HL-60 (cell line): ENCODE measurements at places on chromosomes 1 and 21.

DNA sequence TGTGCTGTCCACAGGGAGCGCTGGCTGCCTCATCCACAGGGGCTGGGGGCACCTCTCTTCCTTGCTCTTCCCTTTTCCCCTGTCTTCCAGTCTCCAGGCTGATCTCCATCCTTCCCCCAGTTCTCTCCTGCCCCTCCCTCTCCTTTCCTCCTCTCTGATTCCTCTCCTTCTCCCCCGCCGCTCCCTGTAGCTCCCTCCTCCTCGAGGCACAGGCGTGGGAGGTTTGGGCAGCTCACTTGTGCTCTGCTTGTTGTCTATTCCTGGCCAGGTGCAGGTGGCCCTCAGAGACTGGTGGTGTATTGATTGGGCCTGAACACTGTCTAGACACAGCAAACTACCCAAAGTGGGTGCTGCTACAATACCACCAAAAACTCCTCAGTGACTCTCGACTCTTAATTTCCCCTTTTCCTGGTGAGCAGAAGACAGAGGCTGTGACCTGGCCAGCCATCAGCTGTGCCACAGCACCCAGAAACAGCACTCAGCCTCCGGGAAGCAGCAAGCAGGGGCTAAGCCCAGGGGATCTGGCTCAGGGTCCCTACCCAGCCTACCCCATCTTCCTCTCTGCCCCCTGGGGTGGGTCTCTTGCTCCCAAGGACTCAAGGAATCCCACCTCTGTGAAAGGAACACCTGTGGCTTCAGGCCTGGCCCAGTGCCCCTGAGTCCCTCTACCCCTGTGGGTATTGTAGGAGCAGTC, 93.3 kb downstream of the DDX20 start:
- no peak for DNase-seq

DNA sequence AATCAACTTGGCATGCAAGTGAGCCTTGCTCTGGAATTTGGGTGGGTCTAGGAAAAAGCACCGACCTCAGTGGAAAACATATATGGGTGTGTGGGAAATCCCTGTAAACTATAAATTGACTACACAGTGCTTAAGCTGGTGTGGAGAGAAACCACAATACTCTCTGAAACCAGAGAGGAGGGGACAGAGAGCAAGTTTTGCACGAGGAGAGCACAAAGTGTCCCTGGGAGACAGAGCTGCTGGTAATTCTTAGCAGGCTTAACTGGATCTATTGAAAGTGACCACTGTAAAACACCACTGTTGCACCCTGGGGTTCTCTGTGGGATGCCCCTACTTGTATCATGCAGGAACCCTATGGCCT, 12.8 kb downstream of the KCNJ15 start:
- DNase-seq: no peak

DNA sequence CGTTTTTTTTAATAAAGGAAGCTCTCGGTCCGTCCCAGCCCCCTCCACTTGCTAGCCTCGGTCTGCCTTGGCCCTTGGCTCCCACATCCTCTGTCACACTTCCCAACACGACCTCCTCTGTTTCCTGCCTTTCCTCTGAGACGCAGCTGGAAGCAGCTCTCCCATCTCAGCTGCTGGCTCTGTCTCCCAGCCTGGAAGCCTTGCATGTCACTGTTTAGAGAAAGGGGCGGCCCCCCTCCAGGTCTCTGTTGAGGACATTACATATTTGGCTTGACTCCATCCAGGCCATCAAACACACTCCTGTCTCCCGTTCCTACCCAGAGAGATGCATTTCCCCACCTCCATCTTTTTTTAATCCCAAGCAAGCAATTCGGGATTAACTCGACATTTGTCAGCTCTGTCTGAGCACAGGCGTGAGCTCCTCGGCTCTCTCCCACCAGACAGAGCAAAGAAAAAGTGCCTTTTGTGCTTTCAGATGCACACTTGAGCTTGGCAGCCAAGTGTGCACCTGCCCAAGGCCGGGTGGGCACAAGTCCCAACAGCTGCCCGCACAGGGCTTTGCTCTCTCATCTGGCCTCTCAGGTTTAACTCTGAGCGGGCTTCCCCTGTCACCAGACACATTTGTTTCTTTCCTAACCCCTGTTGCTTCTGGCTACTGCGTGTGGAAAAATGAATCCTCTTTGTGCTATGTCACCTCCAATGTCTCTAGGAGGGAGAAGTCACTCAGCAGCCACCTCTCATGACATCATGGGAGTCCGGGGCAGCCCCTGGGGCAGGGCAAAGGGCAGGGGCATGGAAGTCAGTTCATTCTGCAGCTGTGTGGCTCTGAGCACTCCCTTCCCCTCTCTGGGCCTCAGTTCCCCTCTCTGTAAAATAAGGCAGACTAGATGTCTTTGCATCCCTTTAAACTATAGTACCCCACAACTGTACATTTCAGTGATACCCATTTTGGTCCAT, 108.3 kb downstream of the KCND3 start:
- no peak for DNase-seq

- DNase-seq: peak; percentile 39
Measured at GRCh38 chr1:202189001-202189790, 4.4 kb upstream of the LGR6 start.

- DNase-seq: no peak
Measured at GRCh38 chr1:161936786-161937185, 86.9 kb downstream of the OLFML2B start.

GRCh38 chr1:74830766-74831165, 97.8 kb downstream of the TYW3 start:
- DNase-seq: no peak

- DNase-seq: peak; percentile 97
Measured at GRCh38 chr1:15603050-15603965, 13.9 kb upstream of the DDI2 start.

DNA sequence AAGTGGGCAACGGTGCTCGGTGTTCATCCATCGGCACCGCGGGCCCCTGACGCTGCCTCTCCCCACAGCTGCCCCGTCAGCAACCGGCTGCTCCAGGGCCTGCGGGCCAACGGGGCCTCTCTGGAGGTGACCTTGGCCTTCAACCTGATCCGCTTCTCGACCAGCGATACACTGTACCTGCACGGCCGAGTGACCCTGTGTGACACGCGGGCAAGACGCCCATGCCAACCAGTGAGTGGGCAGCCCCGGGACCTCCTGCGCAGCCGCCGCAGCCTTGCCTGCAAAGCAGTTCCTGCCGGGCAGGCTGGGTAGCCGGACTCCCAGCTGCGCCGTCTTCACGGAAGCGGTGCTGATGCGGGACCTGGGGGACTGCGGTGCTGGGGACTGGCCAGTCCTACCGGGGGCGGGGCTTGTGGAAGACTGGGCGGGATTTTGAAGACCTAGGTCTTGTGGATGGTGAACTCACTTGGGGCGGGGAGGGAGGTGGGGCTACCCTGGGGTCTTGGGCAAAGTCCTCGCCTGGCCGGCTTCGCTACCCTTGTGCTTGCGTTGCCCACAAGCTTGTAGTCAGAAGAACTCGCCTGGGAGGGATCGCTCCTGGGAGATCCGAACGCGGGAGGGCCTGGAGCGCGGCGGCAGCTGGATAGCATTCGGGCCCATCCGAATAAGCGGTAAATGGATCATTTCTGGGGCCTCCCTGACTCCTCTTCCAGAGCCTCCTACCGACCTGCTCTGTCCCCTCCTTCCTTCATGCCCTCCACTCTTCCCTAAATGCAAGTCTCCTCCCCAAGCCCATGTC, 8.8 kb upstream of the CEP85 start:
- DNase-seq: no peak

DNA sequence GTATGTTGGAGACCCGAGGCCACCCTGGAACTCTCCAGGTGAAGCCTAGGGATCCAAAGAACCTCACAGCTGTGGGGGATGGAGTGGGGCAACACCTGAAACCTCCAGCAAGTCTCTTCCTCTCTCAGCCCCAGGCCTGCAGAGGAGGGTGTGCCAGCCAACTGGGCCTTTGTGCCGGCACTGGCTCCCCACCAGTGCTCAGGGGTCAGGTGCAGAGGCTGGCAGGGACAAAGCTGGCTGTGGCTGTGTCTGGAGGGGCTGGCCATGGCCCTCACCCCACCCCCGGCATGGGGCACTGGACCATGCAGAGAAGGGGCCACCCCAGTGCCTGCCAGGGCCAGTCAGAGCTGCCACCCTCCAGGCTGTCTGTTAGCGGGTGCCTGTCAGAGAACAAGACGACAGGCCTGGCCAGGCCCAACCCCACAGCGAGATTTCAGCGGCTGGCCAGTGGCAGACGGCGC, 3.9 kb downstream of the COL18A1 start:
- no peak for DNase-seq

GRCh38 chr1:221816899-221817298, 75.0 kb upstream of the DUSP10 start:
- DNase-seq: no peak

- no peak for DNase-seq
Measured at GRCh38 chr1:29986986-29987385, 736.4 kb downstream of the MATN1 start.

GRCh38 chr1:179785031-179785431, 41.9 kb downstream of the FAM163A start:
- DNase-seq: no peak

DNA sequence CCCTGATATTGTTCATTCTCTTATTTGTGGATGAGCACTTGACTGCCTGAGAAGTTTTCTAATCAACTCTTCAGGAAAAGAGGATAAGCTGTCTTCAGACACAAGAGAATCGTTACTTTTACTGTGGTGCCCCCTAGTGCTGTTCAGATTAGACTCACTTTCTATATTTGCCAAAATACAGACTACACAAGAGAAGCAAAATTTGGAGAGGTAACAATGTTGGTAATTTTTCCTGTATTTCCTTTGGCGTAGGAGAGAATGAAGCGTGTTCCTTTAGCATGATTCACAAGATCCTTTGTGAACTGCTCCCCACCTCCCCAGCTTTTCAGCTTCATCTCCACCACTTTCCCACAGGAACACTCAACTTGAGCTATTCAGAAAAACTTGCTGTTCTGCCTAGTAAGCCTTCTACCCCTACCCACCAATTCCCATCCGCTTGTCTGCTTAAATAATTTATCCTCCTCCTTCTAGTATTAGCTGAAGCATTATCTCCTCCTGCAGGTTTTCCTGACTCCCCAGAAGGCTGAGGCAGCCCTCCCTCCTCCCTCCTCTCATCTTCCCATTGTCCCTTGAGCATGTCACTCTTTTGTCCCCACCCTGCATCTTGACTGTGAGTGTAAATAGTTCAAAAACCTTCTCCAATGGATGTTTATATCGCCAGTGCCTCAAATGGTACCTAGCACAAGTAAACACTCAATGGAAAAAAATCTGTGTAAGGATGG, 4.5 kb downstream of the TNFSF4 start:
- DNase-seq: peak; percentile 37

DNA sequence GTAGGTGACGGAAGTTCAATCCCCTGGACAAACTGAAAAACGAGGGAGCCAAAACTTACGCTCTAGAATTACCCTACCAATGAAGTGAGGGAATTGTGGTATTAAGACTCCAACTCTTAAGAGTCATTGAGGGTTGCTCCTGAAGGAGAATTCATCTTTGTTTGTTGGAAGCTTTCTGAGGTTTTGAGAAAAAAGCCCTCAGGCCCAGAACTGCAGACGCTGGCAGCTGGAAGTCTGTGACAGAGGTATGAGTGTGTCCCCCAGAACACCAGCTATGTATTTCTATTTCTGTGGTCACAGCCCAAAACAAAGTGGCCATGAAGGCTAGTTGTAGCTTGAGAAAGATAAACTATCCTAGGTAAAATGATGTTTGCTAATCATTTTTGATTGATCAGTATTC, 438.8 kb upstream of the B3GALT2 start:
- no peak for DNase-seq

DNA sequence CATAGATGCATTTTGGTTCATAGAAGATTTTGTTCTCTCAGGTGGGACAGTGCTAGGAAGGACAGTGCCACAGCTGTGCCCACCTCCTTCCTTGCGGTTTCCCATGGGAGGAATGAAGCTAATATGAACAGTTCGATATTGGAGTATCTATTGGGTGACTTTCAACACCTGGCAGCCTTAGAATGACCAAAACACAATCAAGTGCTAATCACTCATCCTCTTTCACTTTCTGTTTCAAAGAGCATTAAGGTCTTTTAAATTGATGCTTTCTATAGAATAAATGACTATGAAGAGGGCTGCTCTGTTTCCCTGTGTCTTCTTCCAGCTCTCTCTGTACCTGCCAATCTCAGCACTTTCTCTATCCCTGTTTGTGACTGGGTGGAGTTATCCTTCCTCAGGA, 784.0 kb downstream of the MRPL39 start:
- DNase-seq: no peak

- no peak for DNase-seq
Measured at GRCh38 chr1:37726751-37727585, 34.7 kb downstream of the CDCA8 start.

DNA sequence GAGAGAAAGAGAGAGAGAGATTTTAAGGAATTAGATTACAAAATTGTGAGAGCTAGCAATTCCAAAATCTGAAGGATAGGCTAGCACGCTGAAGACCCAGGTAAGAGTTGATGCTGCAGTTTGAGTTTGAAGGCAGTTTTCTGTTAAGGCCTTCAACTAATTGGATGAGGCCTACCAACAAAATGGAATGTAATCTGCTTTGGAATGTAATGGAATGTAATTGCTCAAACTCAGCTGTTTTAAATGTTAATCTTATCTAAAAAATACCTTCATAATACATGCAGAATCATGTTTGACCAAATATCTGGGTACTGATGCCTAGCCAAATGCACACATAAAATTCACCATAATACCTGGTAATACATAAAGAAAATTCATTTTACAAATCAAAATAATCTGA, 976.1 kb downstream of the LTN1 start:
- DNase-seq: no peak

DNA sequence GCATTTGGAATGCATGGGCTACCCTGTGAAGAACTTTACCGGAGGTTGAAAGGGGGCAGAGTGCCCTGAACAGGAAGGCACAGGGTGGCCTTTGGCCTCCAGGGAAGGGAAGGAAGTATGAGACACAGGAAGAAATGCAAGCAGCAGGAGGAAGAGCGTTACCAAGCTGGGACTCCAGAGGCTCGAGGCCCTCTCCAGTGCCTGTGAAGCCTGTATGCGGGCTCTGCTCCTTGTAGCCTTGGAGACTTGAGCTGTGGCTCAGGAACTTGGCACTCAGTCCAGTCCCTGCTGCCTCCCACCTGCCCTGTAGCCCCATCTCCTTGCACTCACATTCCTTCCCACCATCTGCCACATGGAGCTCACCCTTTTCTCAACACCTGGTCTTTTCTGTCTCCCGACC, 33.5 kb upstream of the RNF19B start:
- peak; percentile 66 for DNase-seq

DNA sequence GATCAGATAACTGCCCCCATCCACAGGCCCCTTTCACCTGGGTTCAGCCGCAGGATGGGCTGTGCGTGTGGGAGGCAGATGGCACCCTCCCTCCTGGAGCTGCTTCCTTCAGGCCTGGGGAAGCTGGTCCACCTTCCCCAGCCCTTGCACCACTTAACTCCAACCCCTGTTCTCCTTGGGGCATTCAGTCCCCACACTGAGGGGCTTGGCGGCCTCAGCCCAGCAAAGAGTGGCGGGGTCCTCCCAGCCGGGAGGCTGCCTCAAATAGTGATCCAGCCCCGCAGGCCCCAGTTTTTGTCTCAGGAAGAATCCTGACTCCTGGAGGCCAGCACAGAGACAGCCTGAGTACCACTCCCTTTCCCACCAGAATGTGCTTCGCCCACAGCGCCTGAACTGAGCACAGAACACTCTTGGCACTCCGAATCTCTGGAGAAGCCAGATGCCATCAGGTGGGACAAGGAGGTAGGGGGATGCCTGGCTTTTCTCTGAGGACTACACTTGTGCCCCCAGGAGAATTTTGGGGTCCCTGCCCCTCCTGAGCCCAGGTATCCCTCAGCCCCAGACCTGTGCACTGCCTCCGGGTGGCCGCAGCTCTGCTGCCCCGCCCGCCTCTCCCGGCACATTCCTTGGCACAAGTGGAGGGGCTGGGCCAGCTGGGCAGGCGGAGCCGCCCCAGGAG, 936 bp downstream of the PAQR6 start:
- DNase-seq: no peak
